Esophagus muscularis mucosa (tissue), 4 donors: ENCODE measurements at places on chromosomes 3 and 15. TPM values are rescaled to one million over a fixed set of nuclear protein-coding genes. Genes with fewer than 3 reads are reported as not detected.

- no peaks in the 10 kb centered on the region for H3K36me3 ChIP-seq
- peak overlapping the region; percentile 83 for H3K4me3 ChIP-seq
- H3K27ac ChIP-seq, result peak overlapping the region; percentile 92
- H3K27me3 ChIP-seq, result no peaks in the 10 kb centered on the region
These were observed 573 bp upstream of the DIS3L start for GRCh38 chr15:66292571-66293418.

Gene DNAH1
- 3.5 TPM for total RNA-seq

- no peak overlapping the region for H3K4me3 ChIP-seq
- no peaks in the 10 kb centered on the region for H3K36me3 ChIP-seq
- DNase-seq, result no peak
- no peak overlapping the region for H3K27ac ChIP-seq
These were observed 326.6 kb downstream of the NR2F2 start for GRCh38 chr15:96657096-96657495.

DNA sequence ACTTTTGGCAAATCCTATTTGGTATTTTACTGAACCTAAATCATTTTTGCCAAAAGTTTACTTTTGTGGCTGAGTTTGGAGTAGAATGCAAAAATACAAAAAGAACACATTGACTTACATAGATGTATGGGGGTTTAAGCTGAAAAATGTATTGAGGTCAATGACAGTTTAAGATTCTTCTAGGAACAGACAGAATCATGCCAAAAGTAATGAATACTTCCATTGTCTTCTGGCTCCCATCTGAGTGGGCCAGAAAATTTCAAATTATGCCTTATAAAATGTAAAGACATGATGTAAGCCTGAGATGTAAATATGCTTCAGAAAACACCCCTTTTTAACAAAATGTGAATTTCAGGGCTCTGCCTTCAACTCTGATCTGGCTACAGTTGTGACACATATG, 375.1 kb upstream of the DPH6 start:
- no peaks in the 10 kb centered on the region for H3K4me1 ChIP-seq
- no peaks in the 10 kb centered on the region for H3K27me3 ChIP-seq
- DNase-seq, result no peak

GRCh38 chr3:128309026-128309425, 155.7 kb downstream of the EEFSEC start:
- no peaks in the 10 kb centered on the region for H3K36me3 ChIP-seq
- H3K27ac ChIP-seq, result no peak overlapping the region
- DNase-seq, result peak; percentile 29
- H3K4me1 ChIP-seq, result no peaks in the 10 kb centered on the region
- no peak overlapping the region for H3K4me3 ChIP-seq

GRCh38 chr3:125479091-125479490, 40.9 kb downstream of the SNX4 start:
- H3K4me1 ChIP-seq, result no peaks in the 10 kb centered on the region
- H3K27ac ChIP-seq, result no peak overlapping the region
- no peak overlapping the region for H3K4me3 ChIP-seq
- peaks cover 72% of the 10 kb centered on the region for H3K36me3 ChIP-seq
- DNase-seq, result no peak

Gene KNG1
- total RNA-seq, result not detected

Gene LRRIQ4
- total RNA-seq, result not detected

GRCh38 chr3:11734-12133, 184.8 kb upstream of the CHL1 start:
- no peaks in the 10 kb centered on the region for H3K36me3 ChIP-seq
- DNase-seq, result no peak
- H3K27ac ChIP-seq, result no peak overlapping the region
- H3K4me3 ChIP-seq, result no peak overlapping the region
- H3K27me3 ChIP-seq, result no peaks in the 10 kb centered on the region

Gene NDUFB5
- total RNA-seq, result 112 TPM

- no peak overlapping the region for H3K4me3 ChIP-seq
- H3K36me3 ChIP-seq, result peaks cover 16% of the 10 kb centered on the region
- no peak overlapping the region for H3K27ac ChIP-seq
- DNase-seq, result no peak
- no peaks in the 10 kb centered on the region for H3K27me3 ChIP-seq
These were observed 110.8 kb downstream of the NR2E3 start for GRCh38 chr15:71921191-71921590.

Gene RAD18
- total RNA-seq, result 5.4 TPM
